ENCODE measurements at places on chromosomes 3 and 15.

DNA sequence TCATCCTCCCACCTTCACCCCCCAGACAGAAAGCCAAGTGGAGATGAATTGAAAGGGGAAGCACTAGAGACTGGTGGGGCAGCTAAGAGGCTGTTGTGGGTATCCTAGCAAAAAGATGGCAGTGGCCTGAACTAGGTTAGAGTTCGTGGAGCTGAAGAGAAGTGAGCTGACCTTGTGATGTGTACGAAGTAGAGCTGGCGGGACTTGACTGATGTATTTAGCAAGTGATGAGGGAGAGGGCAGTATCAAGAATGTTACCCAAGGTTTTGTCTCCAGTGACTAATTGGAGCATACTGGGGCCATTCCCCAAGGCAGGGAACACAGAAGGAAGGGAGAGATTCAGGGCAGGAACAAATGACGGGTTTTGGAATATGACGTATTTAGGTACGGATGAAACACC is 50.0 kb upstream of the CP start:
- DNase-seq, result no peak

DNA sequence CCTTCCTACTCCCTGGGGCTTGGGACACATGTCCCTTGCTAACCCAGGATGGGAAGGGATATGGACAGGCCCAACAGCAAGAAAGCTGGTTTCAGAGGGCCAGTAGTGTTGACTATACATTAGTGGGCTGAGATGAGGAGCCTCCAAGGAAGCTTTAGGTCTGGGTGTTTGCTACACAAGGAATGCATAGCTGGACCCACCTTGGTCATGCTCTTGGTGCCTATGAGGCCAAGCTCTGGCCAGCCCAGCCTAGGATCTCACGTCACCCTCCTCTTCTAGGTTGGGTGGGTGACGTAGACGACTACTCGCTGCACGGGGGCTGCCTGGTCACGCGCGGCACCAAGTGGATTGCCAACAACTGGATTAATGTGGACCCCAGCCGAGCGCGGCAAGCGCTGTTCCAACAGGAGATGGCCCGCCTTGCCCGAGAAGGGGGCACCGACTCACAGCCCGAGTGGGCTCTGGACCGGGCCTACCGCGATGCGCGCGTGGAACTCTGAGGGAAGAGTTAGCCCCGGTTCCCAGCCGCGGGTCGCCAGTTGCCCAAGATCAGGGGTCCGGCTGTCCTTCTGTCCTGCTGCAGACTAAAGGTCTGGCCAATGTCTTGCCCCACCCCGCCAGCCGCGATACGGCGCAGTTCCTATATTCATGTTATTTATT is 653 bp upstream of the WDR6 start:
- no peak for DNase-seq

DNA sequence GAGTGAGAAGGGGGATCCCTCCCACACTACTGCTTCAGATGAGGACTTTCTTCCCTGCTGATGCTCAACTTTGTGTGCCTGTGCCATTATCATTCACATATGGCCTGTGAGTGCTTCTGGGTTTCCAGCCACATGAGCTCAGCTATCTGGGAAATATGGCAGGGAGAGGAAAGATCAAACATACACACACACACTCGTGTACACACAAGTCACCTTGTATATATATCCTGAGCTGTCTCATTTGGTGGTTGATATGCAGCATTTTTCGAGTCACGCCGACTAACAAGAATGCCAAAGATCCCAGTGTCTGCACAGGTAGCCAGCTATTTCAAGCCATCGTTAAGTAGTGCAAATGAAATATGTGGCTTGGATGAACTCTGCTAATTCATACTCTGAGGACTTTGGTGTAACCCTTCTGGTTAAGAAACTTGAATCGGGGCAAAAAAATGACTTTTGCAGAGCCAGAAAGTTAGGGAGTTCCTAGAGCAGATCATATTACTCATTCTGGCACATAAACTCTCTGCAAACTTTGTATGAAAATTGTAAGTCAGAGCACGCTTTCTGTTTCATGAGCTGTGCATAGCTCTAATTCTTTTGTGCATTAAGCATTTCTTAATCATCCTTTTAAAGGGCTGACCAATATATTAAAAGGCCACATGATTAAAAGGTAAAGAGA is 24.9 kb upstream of the WNT5A start:
- no peak for DNase-seq

DNA sequence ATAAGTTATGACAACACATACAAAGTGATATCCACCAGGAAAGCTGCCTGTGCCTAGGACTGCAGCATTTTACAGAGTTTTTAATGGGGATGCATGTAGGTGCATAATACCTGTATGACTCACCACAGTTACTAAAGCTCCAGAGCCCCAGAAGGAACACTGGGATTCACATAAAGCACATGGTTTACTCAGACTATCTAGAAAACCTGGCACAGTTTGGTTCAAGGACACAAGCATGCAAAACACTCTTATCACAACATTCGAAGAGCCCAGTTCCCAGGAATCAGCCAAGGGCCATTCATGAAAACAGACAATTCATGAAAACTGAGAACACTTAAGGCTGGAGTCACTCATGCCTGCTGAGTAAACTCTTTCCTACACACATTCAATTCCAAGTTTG is 261.0 kb downstream of the PYDC2 start:
- DNase-seq, result no peak

DNA sequence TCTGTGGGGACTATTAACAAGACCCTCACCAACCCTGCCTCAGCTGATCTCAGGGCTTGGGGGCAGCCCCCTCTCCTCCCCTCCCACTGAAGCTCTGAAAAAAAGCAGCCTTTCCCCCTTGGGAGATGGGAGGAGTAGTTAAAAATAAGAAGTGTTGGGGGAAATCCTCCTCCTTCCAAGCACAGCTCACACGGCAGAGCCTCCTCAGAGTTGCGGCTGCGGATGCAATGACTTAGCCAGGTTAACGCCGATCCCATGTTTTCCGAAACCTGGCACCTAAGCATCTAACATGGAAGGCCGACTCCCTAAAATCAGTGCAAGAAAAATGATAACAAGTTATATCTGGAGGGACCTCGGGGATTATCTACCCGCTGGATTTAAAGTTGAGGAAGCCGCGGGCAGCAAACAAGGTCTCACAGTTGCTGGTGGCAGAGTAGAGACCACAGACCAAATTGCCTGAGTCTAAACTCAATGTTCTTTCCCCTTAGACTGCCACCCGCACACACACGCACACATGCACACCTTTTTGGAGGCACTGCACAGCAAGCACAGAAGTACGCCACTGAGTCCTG is 1.1 kb upstream of the TPM1 start:
- DNase-seq, result no peak

DNA sequence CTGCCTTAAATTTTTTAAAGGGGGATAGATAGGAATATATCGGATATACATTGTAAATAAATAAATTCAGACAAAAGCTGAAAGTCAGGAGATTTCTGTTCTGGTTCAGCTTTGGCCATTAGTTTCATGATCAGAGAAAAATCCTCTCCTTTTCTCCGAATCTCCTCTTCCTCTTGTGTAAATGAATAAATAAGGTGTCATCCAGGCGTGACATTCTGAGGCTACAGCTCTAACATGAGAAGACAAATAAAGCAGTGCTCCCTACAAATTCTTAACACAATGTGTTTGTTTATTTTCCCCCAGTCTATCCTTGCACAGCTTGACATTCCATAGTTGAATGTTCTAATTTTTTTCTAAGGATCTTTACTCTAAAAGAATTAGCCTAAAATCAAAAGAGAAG is 9.4 kb upstream of the MB21D2 start:
- no peak for DNase-seq

DNA sequence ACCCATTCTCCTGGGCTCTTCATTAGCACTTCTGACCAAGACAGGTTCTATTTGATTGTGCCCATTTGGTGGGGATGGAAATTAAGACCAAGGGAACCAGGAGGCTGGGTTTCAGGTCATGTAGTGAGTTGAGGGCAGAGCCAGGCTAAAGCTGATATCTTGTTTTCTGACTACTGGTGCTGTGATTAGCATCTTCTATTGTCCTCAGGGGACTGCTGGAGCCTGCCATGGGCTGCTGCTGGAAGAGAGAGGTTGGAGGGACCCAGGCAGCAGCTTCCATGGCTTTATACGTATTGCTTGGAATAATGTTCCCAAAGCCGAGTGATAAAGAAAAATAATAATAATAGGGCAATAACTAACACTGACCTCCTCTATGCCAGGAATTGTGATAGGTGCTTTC is 211.4 kb upstream of the ROPN1 start:
- no peak for DNase-seq

DNA sequence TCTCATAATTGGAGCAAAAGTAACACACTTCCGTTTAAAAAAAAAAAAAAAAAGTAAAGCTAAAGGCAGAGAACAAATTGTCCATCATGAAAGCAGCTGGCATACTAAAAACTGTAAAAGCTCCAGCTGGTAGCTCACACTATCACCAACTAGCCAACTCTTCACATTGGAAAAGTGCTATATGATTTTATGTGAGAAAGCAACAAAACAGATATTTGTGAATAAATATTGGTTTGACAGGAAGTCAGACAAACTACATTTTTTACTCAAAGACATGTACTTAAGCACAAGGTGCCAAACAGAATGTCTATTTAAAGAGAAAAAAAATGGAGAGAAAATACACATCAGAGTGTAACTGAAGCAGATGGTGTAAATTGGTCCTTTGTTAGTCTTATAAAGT is 231.2 kb upstream of the CADM2 start:
- DNase-seq, result no peak

- DNase-seq, result peak; percentile 69
These were observed 24.4 kb upstream of the TXNRD3 start for GRCh38 chr3:126679318-126679751.

DNA sequence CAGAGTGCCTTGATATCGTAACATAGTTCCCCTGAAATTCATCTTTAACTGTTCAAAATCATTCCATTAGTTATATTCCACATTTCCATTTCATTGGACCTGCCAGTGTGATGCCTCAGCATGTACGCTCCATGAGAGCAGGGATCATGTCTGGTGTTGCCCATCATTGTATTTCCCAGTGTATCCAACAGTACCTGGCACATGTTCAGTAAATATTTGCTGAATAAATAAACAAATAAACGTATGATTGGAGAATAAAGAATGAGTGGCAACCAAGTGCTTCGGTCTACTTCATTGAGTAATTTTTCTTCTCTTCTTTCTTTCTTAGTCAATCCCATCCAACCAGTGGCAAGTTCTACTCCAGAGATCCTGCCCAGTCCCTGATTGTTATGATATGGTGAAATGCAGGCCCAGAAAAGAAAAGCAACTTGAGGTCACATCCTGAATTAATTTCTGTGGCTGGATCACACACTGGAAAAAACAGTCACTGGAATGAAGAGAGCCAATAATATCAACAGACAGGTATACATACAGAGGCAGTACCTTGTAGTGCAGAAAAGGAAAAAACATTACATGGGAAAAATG is 101.2 kb downstream of the PLCH1 start:
- DNase-seq, result no peak

DNA sequence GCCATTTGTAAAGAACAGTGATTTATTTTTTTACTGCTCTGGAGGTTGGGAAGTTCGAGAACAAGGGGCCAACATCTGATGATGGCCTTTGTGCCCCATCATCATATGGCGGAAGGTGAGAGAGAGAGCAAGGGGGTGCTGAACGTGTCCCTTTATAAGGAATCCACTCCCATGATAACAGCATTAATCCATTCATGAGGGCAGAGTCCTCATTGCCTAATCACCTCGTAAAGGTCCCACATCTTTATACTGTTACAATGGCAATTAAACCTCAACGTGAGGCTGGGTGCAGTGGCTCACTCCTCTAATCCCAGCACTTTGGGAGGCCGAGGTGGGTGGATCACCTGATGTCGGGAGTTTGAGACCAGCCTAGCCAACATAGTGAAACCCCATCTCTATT is 8.3 kb downstream of the IL12A start:
- no peak for DNase-seq

DNA sequence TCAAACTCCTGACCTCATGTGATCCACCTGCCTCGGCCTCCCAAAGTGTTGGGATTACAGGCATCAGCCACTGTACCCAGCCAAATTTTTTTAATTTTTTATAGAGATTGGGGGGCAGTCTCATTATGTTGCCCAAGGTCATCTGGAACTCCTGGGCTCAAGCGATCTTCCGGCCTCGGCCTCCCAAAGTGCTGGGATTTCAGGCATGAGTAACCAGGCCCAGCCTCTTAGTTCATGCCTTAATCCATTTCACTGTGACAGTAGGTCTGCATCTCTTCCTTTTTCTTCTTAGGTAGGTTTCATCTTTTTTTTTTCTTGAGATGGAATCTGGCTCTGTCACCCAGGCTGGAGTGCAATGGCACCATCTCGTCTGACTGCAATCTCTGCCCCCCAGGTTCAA is 37.3 kb upstream of the PPP4R2 start:
- no peak for DNase-seq

DNA sequence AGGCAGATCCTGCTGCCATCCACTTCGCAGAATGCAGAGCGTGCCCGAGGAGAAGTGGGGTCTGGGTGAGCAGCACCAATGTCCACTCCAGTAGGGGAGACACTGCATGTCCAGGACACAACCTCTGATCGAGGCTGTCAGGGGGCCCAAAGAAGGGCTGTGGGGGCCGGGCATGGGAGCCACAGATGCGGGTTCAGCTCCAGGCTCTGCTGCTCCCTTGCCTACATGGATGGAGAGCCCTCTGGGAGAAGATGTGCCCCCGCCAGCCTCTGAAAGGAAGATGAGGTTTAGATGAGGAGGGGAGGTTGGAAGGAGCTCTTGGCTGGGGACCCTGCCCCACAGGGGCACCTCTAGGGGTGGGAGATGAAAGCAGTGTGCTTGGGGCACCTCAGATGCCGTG is 75.4 kb downstream of the KLF13 start:
- no peak for DNase-seq

- no peak for DNase-seq
These were observed 88.9 kb upstream of the OSBPL11 start for GRCh38 chr3:125684199-125684598.

Data from activated T-helper 1 cell treated with anti-CD3 and anti-CD28 coated beads, Interleukin-2, amount 50 U/mL, for 16 hours (primary cell).